ENCODE measurements at places on chromosomes 7 and 10.

GRCh38 chr10:102505462-102506115 lies 1.8 kb downstream of the SUFU start:
- DNase-seq: no peak

DNA sequence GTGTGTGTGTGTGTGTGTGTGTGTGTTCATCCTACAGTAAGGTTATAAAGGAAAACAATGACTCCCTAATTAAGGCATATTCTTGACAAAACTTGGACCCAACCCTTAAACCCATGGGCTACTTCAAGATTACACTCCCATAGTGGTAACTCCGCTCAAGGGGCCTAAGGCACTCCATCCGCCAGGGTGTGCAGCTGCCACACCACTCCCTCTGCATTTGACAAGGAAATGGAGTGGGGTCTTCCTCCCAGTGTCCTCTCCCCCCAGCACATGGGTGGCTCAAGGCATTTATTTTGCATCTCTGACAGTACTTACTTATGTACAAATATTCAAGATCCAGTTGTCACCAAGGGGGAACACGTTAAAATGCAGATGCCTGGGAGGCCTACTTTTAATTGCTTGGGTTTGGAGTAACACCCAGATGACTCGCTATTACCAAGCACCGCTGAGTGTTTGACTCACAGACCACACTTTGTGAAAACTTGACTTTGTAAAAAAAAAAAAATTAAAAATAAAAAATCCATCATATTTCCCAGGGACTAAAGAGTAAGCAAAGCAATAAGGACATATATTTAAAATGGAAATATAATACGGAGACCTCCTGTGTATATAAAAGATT lies 53.0 kb upstream of the AGR3 start:
- DNase-seq: peak; percentile 48

GRCh38 chr7:129091484-129092002 lies 36.6 kb upstream of the TNPO3 start:
- peak; percentile 44 for DNase-seq

DNA sequence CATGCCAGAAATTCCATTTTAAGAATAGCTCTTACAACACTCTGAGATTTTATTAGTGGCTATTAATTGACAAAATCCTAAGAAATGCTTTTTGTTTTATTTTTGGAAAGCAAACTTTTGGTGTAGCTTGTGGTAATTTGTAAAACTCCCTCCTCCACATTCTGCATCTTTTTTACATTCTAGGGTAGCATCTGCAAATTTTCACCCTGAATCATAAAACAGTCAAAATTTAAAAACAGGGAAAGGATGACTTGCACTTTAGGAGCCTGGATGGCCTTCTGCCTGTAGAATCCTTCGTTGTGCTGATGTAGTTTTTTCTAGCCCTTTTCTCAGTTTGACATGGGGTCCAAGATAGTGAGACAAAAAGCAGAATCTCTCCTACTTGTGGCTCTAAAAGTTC lies 316.1 kb downstream of the ADRA2A start:
- no peak for DNase-seq

- DNase-seq: no peak
Observed at GRCh38 chr7:123944395-123944794, 19.4 kb downstream of the SPAM1 start.

DNA sequence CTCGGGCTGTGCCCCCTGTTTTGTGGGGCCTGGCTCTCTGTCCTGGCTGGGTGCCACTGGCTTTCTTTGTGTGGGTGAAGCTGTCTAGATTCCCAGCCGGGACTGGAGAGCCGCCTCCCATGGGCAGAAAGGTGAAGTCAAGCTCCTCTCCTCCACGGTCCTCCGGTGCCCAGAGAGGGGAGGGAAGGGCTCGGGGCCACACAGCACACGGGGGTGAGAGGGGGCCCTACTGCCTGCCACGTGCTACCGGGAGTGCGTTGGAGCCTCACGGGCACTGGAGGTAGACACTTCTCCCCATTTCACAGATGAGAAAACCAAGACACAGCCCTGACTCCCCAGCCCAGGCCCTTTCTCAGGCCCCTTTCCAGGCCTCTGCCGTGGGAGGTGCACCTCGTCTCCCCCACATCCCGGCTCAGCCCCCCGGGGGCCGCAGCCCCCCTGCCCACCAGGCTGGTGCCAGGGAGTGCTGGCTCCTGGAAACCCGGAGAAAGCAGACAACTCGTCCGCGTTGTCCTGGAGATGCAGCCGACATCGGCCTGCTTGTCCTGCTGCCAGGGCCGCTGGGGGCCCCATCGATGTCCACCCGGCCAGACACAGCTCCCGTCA lies 55.8 kb downstream of the UNCX start:
- no peak for DNase-seq

GRCh38 chr10:122122493-122122892 lies 133.5 kb downstream of the TACC2 start:
- no peak for DNase-seq

Measured in IMR-90 (cell line).